Fibroblast of skin of right quadriceps (primary cell): ENCODE measurements at places on chromosomes 7 and 10.

- peak; percentile 92 for DNase-seq
Observed at GRCh38 chr10:58734116-58734515, 221.4 kb downstream of the BICC1 start.

DNA sequence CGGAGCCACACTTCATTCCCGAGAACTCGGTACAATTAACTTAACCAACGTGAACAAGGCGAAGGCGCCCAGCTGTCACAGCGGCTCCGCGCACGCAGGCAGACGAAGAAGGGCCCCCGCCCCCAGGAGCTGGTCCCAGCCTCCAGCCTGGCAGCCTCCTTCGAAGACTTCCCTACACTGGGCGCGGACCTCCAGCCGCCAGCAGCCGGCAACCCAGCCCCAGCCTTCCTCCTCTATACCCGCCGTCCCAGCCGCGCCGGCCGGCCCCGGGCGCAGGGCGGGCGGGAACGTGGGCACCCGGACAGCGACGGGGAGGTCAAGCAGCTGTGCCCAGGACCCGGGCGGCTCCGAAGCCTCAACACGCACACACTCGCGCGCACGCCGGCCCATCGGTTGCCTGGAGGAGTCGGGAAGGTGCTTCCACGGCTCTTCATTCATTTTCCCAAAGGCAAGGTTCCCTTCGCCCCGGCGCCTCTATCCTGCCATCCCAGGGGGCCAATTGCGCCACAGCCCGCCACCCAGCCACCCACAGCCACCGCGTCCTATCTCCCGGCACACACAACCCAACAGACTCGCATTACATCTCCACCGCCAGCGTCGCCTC, 1.6 kb downstream of the CHST15 start:
- no peak for DNase-seq

DNA sequence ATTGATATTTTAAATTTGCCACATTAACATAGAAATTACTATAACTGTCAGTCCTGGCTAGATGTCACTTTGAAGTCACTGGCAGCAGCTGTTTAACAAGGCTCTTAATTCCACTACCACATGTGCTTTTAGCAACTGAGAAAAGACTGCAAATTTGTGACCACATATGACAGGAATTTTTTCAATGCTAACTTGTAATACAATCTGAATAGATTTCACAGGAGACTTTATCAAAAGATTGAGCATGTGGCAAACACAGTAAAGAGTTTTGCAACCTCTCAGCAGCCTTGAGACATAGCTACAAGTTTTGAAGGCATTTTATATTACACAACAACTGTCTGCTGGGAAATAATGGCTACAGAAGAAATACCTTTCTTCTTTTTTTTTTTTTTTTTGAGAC, 73.0 kb downstream of the MICU1 start:
- peak; percentile 88 for DNase-seq

GRCh38 chr7:44884621-44885393, 523 bp downstream of the PURB start:
- DNase-seq = peak; percentile 72

DNA sequence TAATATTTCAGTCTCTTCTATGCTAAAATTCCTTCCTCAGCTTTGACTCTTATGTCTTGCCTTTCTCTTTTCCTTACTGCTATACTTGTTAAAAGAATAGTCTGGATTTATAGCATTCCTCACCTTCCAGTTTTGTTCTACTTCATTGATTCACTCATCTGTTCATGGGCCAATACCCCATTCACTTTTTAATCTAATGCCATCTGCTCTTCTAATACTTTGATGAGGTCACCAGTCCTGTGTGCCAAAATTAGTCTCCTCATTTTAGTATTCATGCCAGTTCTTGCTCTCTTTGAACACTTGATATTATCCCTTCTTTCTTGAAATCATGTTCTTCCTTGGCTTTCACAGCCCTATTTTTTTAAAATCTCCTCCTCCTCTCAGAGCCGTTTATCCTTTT, 19.3 kb downstream of the STK17A start:
- DNase-seq = no peak

DNA sequence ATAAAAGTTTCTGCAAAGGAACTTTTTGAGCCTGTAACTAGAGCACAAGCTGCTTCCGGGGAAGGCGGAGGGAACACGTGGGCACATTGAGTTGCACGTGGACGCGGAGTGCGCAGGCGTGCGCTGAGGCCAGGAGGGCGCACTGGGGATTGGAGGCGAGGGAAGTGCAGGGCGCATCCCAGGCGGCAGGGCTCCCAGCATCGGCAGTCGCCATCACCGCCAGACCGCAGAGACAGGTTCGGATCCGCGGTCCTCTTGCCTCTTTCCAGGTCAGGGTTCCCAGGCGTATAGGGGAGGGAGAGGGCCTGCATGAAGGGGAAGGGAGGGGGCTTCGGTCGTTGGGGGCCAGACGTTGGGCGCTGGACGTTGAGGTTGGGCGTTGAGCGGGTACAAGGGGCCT, at the start of gene TDRD1:
TSS of gene TDRD1 (plus strand) at position 206 of the 400 bp plus-strand sequence. CDS start 8,479 bp downstream, outside the sequence.
- DNase-seq = no peak

DNA sequence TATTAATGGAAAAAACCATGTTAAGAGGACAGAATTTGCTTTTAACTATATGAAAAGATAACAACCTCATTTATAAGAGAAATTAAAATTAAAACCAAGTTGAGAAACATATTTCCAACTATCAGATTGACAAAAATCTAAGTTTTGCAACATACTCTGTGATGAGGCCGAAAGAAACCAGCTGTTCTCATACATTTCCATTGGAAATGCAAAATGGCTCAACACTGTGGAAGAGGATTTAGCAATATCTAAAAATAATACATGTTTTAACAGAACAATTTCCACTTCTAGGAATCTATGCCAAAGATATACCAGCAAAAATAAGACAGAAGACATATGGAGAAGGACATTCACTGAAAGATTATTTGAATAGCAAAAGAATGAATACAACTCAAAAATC, 268.8 kb downstream of the DYNC1I1 start:
- DNase-seq = no peak

GRCh38 chr10:107163076-107163855, 1.2 kb downstream of the SORCS1 start:
- DNase-seq = no peak
